ENCODE measurements at places on chromosomes 2 and 18. TPM values are rescaled to one million over a fixed set of nuclear protein-coding genes. Genes with fewer than 3 reads are reported as not detected.
A peak's percentile ranks its signal among the peaks of the same experiment; 100 is the strongest.

DNA sequence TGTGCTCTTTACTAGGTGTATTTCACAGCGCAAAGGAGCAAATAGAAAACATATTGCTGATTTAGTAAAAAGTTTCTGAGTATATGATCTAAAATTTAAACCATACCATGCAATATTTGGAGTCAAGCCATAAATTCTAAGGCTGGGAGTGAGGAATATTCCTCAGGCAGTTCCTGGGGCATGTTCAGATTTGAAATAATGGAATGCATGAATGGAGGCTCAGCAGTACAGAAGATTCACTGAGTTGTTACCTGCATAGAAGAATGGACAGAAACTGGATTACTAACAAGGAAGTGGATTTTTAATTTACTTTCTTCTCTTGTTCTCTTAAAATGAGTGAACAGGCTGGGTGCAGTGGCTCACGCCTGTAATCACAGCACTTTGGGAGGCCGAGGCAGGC is 441.0 kb upstream of the MAP2 start:
- DNase-seq, result no peak

- no peak for DNase-seq
Measured at GRCh38 chr2:24924732-24925131, 4.7 kb upstream of the ADCY3 start.

GRCh38 chr2:73842739-73843019 is 13.9 kb downstream of the STAMBP start:
- no peak for DNase-seq

DNA sequence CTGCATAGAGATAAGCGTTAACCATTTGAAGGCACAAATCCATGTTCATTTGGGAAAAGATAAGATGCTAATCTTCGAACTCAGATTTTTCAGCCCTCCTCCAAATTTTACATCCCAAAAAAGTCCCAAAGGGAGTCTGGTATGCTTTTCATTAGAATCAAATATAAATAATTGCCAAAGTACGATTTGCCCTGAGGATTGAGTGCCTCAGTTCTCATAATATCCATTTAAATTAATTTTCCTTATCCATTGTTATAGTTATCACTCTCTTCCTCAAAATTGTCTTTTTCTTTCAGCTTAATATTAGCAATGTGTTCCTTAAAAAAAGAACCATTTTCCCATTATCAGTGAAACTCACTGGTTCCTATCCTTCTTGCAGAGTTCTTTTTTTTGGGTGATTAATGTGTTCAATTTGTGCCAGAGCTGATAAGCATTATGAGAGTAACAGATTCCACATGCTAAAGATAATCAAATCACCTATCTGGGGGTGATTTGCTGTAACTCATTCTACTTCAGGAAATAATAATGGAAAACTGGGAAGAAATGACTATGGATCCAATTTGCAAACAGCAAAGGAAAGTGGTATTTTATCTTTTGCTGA is 686 bp downstream of the HNMT start:
- no peak for DNase-seq

- DNase-seq, result no peak
Measured at GRCh38 chr2:138182937-138183312, 218.7 kb downstream of the HNMT start.

- DNase-seq, result no peak
Measured at GRCh38 chr18:2680216-2680792, 24.8 kb downstream of the SMCHD1 start.

DNA sequence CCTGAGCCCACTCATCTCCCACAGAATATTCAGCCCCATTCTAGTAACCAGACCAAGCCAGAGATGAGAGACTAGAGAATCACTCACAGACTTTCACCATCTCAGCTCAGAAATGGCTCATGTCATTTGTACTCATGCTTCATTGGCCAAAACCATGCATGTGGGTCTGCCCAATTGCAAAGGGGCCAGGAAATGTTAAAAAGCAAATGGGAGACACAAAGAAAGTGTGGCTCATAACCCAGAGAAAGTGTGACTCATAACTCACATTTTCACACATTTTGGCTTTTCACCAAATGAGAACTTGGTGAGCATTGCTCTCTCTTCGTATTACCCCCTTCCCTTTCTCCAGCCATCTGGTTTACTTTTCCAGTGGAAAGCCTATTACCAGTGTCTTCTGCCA is 66.2 kb downstream of the MDH1 start:
- DNase-seq, result no peak

GRCh38 chr2:181457741-181458425 is 697 bp downstream of the ITGA4 start:
- DNase-seq, result peak; percentile 54

Gene HOXD13
- not detected for polyA plus RNA-seq

Gene ZNF407
- 5.6 TPM for polyA plus RNA-seq
